ENCODE measurements at places on chromosomes 4 and X.
A peak's percentile ranks its signal among the peaks of the same experiment; 100 is the strongest.

DNA sequence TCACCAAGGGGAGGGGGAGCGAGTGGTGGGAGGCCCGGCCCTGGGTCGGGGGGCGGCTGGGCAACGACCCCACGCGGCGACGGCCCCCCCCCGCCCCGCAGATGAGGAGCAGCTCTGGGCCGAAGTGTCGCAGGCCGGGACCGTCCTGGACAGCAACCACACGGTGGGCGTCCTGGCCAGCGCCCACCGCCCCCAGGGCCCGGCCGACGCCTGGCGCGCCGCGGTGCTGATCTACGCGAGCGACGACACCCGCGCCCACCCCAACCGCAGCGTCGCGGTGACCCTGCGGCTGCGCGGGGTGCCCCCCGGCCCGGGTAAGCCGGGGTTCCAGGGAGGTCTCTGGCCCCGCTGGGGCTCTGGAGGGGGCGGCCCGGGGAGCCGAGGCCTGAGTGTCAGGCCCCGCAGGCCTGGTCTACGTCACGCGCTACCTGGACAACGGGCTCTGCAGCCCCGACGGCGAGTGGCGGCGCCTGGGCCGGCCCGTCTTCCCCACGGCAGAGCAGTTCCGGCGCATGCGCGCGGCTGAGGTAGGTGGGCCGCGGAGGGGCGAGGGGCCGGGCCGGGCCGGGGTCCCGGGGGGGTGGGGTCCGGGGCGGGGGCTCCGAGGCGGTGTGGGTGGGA, 8.7 kb upstream of the FGFRL1 start:
- DNase-seq = no peak

GRCh38 chr4:158068068-158068467, 104.8 kb downstream of the GASK1B start:
- DNase-seq = no peak

- DNase-seq = no peak
These were observed 14.5 kb upstream of the ETNPPL start for GRCh38 chr4:108777388-108777787.

DNA sequence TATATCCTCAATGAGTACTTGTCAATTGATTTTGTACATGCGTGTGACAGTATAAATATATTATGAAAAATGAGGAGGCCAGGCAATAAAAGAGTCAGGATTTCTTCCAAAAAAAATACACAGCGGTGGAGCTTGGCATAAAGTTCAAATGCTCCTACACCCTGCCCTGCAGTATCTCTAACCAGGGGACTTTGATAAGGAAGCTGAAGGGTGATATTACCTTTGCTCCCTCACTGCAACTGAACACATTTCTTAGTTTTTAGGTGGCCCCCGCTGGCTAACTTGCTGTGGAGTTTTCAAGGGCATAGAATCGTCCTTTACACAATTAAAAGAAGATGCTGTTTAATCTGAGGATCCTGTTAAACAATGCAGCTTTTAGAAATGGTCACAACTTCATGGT, at the start of gene OTC:
Gene OTC, plus strand, starts transcription at position 243 of the 400 bp plus-strand sequence. Its CDS starts 93 bp downstream, at position 336.
- no peak for DNase-seq

GRCh38 chr4:176238157-176238610, 30.8 kb downstream of the ASB5 start:
- DNase-seq = no peak

DNA sequence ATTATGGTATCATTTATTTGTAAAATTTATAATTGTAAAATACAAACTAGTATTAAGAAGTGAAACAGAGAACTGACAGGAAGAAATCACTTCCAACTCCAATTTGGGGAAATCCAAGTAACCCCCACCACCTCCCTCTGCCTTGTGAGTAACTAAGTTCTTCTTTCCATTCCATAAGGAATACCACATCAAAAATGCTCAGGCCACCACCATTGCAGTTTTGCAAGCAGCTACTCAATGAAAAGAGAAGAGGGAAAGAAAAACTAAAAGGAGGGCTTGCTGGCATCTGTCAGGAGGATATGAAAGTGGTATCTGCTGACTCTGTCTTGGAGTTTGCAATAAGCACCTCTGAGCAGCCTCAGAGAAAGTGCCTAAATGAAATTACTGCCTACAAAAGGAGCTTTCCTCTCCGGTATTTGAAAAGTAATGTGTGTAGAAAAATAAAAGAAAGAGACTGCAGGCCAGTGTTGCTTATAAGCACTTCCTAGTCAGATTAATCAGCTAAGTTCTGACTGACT, 228.7 kb downstream of the OPHN1 start:
- no peak for DNase-seq

- no peak for DNase-seq
These were observed 1007.1 kb downstream of the SH3BGRL start for GRCh38 chrX:82208975-82209374.

DNA sequence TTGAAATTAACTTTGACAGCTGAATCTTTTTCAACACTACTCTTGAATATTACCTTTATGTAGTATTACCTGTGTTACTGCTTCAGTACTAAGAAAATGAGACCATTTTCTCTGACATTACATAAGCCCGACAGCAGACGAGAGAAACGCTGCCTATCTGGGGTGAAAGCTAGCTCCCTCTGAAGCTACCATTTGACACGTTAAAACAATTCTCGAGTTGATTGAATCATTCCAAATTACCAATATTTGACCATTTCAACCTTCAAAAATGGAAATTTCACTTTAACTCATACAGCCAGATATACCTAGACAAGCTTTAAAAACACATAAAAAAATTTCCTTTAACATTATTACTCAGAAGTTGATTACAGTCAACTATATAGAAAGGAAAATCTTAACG, 836 bp downstream of the GPM6A start:
- DNase-seq = no peak

- no peak for DNase-seq
These were observed 1573.6 kb downstream of the TECRL start for GRCh38 chr4:62835631-62836030.

DNA sequence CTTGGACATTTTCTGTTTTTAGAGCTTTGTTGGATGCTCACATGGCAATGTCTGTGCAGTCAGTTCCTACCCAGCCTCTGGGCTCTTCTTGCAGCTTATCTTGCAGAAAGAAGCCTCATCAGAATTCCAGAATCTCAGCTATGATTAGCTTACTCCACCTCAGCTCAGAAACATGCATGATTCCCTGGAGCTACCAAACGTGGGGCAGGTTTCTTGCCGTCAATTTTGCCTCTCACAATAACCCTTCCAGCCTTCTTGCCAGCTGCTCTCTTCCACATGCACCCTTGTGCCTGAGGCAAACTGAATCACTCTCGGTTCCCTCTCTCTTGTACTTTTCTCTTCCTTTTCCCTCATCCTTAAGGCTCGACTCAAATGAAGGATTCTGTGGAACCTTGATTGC, 141.4 kb downstream of the PTTG2 start:
- no peak for DNase-seq

DNA sequence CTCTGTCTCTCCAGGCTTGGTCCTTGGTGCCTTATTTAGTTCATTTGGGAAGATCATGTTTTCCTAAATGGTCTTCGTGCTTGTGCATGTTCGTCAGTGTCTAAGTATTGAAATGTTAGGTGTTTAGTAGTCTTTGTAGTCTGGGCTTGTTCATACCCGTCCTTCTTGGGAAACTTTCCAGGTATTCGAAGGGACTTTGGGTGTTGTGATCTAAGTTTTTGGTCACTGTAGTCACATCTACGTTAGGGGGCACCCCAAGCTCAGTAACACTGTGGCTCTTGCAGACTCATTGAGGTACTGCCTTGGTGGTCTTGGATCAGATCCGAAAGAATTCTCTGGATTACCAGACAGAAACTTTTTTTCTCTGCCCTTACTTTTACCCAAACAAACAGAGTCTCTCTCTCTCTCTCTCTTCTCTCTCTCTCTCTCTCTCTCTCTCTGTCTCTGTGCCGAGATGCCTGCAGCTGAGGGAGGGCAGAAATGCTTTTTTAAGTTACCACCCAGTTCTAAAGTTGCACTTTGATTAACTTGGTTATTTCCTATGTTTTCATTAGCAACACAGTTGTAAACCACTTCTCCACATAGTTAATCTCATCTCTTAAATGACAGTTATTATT, 67.6 kb upstream of the SLC7A3 start:
- DNase-seq = peak; percentile 53

DNA sequence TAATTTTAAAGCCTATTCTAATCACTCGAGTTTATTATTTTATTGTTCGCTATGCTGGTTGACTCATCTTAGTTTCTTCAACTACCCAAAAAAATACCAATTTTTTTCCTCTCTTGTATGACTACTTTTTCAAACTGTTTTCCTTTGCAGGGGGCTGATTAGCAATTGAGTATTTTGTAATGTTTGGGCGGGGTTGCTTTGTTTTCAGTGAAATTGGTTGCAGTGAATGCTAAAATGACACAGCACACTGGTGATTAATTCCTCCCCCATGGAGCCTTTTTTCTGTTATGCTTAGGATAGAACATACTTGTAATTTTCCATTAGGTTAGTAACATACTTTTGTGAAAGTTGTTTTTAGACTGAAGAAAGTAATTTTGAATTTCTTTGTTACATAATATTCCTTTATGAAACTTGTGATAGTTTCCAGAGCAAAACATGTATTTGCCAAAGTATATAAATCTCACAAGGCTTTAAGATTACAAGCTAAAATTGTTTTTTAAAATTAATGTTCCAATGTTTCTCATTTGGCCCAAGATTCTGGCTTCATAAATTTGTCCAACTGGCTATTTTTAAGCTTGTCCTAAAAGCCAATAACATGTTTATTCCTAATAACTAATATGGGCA, 120.4 kb downstream of the CHIC1 start:
- DNase-seq = no peak

DNA sequence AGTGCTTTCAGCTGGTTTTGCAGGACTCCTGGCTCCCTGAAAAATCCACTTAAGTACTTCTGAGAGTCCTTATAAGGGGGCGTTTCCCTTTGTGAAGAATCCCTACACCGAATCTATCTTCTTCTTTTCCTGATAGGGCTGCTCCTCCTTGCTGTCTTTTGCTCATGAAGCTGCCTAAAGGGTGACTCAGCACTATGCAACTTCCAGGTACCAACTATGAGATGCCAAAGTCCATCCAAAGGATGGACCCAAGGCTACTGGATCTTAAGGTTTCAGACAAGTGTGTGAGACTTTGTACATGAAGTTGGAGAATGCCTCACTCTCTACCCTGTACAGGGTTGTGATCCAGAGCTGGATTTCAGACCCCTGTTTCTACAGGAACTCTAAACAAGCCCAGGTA, 485.0 kb upstream of the FAT1 start:
- DNase-seq = no peak

- DNase-seq = no peak
These were observed 68.0 kb downstream of the CCNG2 start for GRCh38 chr4:77225022-77225421.

DNA sequence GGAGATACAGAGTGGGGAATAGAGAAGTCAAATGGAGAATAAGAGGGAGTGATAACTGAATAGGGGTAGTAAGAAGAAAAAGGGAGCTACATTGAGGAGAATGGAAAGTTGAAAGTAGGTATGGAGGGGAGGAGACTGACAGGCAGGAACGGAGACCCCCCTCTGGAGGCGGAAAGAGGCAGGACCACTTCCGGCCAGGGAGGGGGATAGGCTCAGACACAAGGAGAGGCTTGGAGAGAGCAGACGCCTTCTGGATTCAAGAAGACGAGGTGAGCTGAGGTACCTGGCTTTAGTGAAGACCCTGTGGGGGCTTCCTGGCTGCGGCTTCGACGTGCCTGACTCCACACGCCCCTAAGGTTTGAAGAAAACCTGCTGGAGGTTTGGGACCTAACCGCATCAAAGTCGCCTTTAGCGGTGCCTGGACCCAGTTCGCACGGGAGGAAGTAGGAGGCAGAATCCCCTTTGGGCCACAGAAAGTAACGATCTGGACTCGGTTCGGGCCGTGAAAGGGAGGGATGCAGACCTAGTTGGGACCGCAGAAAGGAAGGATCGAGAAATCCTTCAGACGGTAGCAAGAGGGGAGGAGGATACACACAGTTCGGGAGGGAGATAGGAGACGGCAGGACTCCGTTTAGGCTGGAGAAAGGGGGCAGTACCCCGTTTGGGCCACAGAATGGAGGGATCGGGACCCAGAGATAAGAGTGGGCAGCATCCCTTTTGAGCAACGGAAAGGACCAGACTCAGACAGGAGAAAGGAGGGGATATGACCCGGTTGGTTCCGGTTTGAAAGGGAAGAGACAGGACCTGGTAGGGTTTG, at the start of gene TRO:
Gene TRO, plus strand, starts transcription at position 215 of the 817 bp plus-strand sequence. CDS start 1,423 bp downstream, outside the sequence.
- DNase-seq = peak; percentile 55

- DNase-seq = no peak
These were observed 1118.3 kb downstream of the C4orf33 start for GRCh38 chr4:130214268-130214667.

DNA sequence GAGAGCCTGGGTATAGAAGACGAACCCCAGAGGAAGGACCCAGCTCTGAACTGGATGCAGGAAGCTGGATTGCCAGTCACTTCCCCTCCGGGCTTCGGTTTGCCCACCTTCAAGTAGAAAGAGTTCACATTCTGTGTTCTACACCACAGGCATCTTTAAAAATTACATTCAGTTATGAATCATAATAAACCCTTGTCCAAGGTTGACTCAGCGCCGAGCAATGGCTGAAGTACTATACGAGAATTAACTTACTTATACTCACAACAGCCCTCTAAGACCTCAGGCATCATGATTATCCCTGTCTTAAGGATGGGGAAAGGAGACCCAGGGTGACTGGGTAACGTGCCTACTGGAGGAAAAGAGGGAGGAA, 72.5 kb downstream of the EVC2 start:
- DNase-seq = no peak

DNA sequence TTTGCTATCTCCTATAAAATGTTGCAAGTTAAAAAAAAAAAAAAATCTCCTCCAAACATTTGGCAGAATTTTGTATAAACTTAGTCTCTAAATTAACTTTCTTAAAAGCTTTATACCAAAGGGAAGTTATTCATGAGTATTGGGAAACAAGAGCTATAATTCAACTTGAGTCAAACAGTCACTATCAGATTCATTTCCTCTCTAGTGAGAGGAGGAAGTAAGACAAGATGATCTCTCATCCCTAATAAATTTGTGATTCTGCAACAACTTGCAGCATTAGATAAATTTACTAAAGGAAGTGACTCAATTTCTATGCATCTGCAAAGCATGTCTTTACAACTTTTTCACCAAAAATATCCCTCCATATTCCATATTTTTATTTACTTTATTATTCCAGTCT, 135.4 kb upstream of the GNPDA2 start:
- no peak for DNase-seq

DNA sequence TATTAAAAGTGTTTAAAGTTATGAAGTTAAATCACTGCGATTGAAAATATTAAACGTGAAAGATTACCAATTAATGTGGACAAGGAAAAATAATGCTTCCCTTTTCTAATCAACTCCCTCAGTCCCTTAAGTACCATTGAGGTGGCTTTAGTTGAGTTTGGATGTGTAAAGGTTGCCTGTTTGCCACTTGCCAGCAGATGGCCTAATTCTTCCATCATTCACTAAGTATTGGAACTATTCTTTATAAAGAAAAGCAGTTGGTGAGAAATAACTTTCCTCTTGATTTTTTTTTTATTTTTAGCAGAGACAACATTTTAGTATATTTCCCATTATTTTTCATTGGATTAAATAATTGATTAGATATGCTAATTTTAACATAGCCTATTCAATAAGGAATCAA, 295.9 kb upstream of the TACR3 start:
- no peak for DNase-seq

GRCh38 chr4:71783972-71784371, at the start of gene GC:
Gene GC (minus strand): TSS chr4:71784079. CDS start chr4:71784018, 61 bp downstream.
- DNase-seq = no peak
